ENCODE measurements at places on chromosomes 1 and 21.

- DNase-seq: no peak
Observed at GRCh38 chr1:175062858-175063257, 4.8 kb upstream of the TNN start.

GRCh38 chr21:42495765-42496119 is 282 bp downstream of the RSPH1 start:
- DNase-seq: no peak

- DNase-seq: no peak
Observed at GRCh38 chr1:29690156-29690555, 453.8 kb downstream of the PTPRU start.

- no peak for DNase-seq
Observed at GRCh38 chr1:56496158-56496557, 83.2 kb downstream of the PLPP3 start.

DNA sequence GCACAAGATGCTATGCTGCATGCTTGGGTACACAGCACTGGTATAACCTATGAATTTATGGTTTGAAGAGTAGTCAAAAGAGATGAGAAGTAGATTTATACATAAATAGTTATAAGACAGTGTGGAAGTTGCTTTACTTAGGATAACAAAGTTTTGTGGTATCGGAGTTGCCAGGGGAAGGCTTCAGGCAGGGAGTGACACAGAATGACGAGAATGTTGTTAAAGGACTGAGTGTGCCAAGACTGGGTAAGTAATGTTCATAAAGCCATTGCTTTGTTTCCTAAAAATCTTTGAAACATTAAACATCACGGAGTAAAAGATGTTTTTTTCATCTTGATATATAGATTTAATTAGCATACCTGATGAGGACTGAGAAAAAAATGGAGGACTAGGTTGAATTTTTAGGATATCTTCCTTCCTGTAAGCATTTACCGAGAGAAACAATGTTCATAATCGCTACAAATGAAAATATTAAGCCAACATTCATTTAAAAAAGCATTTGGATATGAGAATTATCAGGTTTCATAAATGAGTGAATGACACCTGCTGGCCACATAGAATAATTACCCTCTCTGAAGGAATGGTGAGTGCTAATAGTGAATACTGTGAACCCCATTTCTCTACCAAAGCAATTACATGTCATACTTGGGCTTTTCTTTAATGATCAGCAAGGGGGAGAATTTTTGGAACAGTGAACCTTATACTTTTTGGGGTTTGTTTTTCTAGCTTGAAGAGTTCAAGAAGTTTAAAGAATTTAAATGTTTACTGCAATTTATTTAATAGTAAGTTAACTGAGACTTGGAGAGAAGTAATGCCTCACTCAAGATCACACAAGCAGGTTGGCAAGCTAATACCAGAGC is 28.4 kb downstream of the EXTL2 start:
- DNase-seq: no peak

All from stimulated activated CD8-positive, alpha-beta memory T cell treated with anti-CD3 and anti-CD28 coated beads, Interleukin-4, amount 100 ng/mL, for 48 hours (primary cell).